ENCODE measurements at places on chromosomes 6 and 20. TPM values are rescaled to one million over a fixed set of nuclear protein-coding genes. Genes with fewer than 3 reads are reported as not detected.

DNA sequence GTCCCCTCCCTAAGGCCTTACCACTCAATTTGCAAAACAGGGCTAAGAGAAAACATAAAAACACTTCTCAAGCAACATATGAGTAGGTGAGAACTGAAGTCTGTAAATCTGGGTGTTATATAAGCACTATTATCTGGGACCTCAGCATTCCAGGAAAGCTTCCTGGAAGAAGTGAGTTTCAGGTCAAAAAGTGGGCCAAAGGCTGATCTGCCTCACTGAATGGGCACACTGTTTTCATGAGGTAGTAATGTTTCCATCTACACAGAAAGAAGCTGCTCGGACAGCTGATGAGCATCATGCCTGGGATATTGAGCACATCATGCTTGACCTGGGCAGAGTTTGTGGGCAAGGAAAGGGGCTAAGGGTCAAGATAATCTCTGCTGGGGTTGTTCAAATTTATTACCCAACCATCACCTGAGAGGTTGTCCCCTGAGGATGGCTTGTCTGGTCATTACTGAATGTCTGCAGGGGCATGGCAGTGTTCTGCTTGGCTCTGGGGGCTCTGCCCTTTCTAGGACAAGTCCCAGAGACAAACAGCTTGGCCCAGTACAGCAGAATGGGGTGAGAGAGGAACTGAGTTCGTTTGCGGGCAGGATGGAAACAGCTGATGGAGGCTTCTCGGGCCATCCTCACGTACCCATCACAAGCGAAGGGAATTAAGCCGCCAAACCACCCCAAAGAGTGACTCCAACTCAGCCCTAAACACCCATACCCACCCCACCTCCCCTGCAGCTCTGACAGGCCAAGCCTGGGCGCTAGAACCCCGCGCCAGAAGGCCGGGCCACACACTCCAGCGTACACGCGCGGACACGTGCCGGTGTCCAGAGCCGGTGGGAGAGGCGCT, 1.2 kb upstream of the SYNJ2 start:
- no peak for DNase-seq

DNA sequence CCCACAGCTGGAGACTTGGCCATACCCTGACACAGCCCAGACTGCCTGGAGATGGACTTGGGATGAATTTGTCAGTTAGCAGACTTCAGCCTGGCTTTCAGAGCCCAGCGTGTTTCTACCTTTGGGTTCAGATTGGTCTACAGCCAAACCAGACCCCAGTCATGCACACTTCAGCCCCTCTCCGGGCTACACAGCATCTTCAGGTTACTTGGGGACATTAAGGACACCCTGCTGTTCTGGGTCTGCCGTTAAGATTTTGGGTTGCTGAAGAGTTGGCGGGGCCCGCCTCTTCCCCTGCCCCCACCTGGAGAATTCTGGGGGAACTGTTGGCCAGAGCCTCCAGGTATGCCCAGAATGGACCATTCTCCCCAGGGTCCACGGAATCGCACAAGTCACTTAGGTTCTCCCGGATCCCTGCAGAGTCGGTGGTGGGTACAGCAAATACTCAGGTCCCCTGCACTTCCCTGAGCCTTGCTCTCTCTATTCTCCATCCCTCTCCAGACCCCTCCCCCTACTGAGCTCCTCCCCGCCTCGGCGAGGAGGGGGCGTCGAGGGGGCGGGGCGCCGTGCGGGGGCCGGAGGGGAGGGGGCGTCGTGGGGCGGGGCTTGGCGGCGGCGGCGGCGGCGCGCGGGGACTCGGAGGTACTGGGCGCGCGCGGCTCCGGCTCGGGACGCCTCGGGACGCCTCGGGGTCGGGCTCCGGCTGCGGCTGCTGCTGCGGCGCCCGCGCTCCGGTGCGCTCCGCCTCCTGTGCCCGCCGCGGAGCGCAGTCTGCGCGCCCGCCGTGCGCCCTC, at the start of gene PTK7:
TSS of gene PTK7 (plus strand) at position 645 of the 794 bp plus-strand sequence. CDS start 175 bp downstream, outside the sequence.
- DNase-seq: peak; percentile 73

DNA sequence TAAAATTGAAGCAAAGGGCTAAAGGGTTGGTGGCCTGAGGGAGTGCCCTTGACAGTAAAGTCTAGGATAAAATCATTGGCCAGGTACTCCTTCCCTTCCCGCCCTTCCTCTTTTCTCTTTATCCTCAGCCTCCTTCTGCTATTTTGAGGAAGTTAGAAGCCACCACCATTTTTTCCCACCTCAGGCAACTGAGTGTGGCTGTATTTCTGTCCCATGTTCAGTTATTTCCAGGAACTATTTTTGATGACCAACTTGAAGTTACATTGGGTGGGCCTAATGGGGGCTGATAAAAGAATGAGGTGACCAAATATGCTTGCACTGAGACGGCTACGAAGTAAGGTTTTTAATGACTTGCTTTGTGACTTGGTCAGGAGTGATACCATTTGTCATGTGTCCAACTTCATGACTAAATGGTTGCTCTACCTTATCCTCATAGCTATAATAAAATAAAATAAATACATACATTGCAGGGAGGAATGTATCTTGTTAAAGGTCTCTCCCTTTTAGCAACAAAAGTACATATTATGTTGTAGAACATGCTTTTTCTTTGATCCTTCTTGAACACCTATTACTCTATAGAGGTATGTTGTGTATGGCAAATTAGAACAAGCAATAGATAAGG, 12.0 kb downstream of the PTPN1 start:
- DNase-seq: no peak

DNA sequence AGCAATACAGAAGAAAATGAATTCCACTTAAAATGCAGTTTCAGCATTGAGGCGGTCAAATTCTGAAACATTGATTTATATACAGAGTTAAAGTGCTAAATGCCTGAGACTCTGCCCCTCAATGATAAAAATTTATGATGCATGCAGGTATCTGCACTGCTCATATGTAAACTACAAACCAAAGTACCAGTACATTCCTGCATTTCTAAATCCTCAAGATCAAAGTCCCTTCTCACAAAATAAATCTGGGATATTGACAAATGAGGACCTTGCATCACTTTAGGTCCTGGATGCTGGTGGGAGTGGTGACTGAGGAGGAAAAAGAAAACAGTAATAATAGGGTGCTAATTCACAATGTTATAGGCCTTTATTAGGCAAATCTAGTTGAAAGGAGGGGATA, 101.9 kb downstream of the FIG4 start:
- DNase-seq: no peak

GRCh38 chr20:38764567-38765318, 16.5 kb downstream of the ACTR5 start:
- no peak for DNase-seq

GRCh38 chr6:88870717-88871330, 92.6 kb downstream of the RNGTT start:
- peak; percentile 88 for DNase-seq

SCRT2 gene
- not detected for total RNA-seq

All from Karpas-422 (cell line).